BE2C (cell line): ENCODE measurements at places on chromosomes 12 and 14.

DNA sequence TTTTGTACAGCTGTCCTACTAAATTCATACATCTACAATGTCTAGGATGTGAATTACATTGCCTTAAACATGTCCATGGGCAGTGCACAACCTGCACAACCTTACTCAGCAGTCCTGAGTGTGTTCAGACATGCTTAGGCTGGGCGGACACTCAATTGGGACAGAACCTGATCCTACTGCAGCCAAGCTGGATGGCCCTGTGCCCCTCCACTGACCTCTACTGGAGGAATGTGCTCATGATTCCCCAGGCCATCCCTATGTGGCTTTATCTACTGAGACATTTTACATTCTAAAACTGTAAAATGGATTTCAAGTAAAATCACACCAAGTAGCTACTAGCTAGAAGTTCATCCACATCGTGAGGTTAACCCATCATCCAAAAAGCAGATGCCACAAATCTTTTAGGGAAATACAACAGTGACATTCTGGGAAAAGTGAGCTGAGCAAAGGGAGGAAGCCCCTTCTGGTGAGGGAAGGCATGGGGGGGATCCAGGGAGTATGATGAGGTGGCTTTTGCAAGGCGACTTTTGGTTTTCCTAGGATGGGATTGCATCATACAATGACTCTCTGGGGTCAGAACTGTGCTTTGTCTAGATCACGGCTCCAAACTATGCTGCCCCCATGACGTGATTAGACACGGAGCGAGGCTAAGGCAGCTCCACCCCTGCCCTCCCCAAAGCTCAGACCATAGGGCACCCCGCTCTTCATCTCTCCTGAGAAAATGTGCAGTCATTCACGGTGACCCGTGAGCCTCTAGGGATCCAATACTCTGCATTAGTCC is 911.7 kb upstream of the TMEM132C start:
- no peak for DNase-seq

GRCh38 chr14:60309867-60310552 is 61.0 kb downstream of the PPM1A start:
- DNase-seq = no peak

DNA sequence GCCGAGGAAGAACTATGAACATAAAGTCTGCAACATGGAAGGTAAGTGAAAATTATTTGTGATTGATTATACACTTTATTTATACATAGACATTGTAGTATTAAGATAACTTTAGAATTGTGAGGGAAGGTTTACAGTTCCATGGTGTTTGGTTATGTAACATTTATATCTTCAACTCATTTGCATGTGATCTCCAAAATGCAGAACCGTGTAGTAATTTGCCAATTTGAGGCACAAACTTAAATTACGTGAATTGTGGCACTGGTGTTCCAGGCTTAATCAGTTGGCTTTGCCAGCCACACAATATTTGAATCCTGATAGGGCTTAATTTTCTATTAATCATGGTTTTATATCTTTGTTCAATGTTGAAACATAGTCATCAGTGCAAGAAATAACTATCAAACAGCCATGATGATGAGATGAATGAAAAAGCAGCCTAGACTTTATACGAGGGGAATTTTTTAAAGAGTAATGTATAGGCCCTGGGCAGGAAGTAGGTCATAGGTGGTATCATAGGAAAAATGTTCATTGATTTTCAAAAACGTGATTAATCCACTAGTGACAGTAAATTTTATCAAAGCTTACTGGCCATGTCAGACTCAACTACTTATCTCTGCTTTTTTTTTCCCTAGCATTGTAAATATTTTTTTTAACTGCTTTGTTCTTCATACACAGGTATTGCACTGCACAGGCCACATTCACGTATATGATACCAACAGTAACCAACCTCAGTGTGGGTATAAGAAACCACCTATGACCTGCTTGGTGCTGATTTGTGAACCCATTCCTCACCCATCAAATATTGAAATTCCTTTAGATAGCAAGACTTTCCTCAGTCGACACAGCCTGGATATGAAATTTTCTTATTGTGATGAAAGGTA is 31.7 kb downstream of the HIF1A start:
- no peak for DNase-seq

GRCh38 chr12:78119351-78119918 is 288.7 kb downstream of the NAV3 start:
- DNase-seq = no peak

GRCh38 chr14:59296508-59296907 is 108.0 kb downstream of the DAAM1 start:
- DNase-seq = no peak
